ENCODE measurements at places on chromosomes 6 and 20. TPM values are rescaled to one million over a fixed set of nuclear protein-coding genes. Genes with fewer than 3 reads are reported as not detected.

The RIN2 gene
- 18.5 TPM for total RNA-seq

The DLL1 gene
- 1.2 TPM for total RNA-seq

GRCh38 chr20:11216451-11217314 lies 542.9 kb upstream of the JAG1 start:
- peaks cover 36% of the 10 kb centered on the region for H3K4me1 ChIP-seq
- no peak overlapping the region for H3K4me3 ChIP-seq
- no peaks in the 10 kb centered on the region for H3K36me3 ChIP-seq

- no peaks in the 10 kb centered on the region for H3K4me1 ChIP-seq
- H3K4me3 ChIP-seq, result no peak overlapping the region
- no peaks in the 10 kb centered on the region for H3K36me3 ChIP-seq
- no peaks in the 10 kb centered on the region for H3K27me3 ChIP-seq
- no peak overlapping the region for H3K27ac ChIP-seq
- DNase-seq, result no peak
Measured at GRCh38 chr6:25257686-25258348, 21.4 kb upstream of the CARMIL1 start.
